Activated T-helper 2 cell treated with anti-CD3 and anti-CD28 coated beads, Interferon-gamma antibody, Interleukin-2, Interleukin-4, amounts not matched to agents 10 μg/mL and 5 μg/mL and 100 μg/mL, durations not matched to agents 14 hours and 24 hours and 36 hours (primary cell): ENCODE measurements at places on chromosomes 16 and 17. TPM values are rescaled to one million over a fixed set of nuclear protein-coding genes. Genes with fewer than 3 reads are reported as not detected.

The PRR14 gene
- 84.0 and 90.5 TPM in 2 replicates for total RNA-seq

The SLC38A8 gene
- 0.28 TPM in 1 of 2 replicates, not detected in the other for total RNA-seq

The PRAC2 gene
- total RNA-seq, result not detected in 2 replicates

The OTOP3 gene
- not detected in 2 replicates for total RNA-seq

The MYH2 gene
- total RNA-seq, result not detected in 2 replicates

The GAST gene
- not detected in 2 replicates for total RNA-seq

The NAA60 gene
- total RNA-seq, result 31.0 and 36.2 TPM in 2 replicates

The ORAI3 gene
- total RNA-seq, result 14.2 and 17.4 TPM in 2 replicates

The SULT1A2 gene
- 0.32 and 0.39 TPM in 2 replicates for total RNA-seq

The MMP15 gene
- 1.3 and 1.9 TPM in 2 replicates for total RNA-seq

DNA sequence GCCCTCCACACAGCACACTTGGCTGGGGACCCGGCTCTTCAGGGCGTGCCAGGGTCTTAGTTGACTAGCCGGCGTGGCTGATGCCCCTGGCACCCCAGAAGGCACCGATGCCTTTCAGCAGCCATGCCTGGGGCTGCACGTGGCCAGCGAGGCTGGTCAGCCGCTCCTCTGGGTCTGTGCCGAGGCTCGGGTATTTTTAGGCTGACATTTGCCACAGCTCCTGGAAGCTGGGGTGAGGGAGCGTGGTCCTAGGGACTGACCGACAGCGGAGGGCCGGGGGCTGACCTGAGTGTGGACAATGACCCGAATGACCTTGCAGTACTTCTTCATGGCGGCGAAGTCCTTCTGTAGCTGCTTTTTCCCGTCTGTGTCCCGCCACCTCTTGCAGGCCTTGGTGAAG, 3.9 kb downstream of the RPL3L start:
- no peak overlapping the region for H3K4me3 ChIP-seq
- DNase-seq, result no peak
- no peaks in the 10 kb centered on the region for H3K27me3 ChIP-seq
- H3K36me3 ChIP-seq, result no peaks in the 10 kb centered on the region

DNA sequence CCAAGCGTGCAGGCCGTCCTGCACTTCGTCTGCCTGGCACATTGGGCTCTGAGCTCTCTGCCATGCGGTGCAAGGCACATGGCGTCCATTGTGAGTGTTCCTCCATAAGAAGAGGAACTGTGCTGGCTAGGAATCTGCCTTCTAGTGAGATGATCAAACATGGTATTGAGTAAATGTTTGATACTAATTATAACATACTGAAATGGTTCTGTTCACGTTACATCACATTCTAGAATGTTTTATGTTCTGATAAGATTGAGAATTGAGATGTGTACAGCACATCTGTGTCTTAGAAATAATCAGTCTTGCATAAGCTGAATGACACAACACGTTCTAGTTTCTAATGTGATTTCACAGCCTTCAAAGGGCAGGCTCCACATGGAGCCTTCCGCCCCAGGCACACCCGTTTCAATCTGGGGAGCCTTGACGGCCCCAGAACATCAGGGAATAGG, 42.9 kb downstream of the USP10 start:
- H3K36me3 ChIP-seq, result peaks cover 46% of the 10 kb centered on the region
- peak overlapping the region; percentile 75 for H3K27ac ChIP-seq
- DNase-seq, result no peak
- H3K27me3 ChIP-seq, result no peaks in the 10 kb centered on the region
- H3K4me1 ChIP-seq, result peaks cover 31% of the 10 kb centered on the region

DNA sequence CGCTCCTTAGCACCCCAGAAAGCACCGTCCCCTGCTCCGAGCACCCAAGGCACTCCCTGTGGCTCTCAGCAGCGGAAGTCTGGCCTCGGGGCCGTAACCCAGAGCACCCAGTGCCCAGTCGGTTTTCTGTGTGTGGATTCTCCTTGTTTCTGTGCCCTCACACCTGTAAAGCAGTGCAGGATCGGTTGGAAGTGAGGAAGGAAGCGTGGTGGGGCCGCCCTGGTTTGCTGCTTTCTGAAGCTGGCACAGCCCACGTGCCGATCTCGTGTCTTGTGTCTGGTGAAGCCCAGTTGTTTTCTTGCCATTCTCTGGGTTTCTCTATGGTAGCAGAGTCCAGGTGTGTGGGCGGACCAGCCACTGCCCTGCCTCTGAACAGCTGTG, 3.7 kb downstream of the ACSF3 start:
- DNase-seq, result no peak
- peak overlapping the region; percentile 94 for H3K27ac ChIP-seq
- peak overlapping the region; percentile 76 for H3K4me3 ChIP-seq
- H3K4me1 ChIP-seq, result peaks cover 60% of the 10 kb centered on the region
- H3K27me3 ChIP-seq, result no peaks in the 10 kb centered on the region

DNA sequence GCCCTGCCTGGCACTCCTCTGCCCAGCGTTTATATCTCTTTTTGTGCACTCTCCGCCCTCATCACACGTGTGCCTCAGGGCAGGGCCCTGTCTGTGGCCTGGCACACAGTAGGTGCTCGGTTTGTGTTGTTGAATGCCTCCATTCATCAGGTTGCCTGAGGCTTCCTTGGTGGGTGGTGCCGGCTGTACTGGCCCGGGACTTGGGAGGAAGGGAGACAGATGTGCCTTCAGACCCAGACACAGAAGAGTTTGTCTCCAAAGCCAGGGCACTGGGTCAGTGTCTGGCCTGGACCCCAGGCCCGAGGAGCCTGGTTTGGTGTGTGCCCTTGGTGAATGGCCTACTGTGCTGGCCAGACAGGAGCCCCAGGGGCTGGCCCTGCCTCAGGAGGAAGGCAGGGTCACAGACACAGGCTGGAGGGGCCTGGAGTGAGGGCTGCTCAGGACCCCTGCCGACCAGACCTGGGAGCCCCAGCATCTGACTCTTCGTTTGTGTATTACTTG, 71.6 kb downstream of the RAI1 start:
- H3K27ac ChIP-seq, result peak overlapping the region; percentile 68
- H3K4me3 ChIP-seq, result peak overlapping the region; percentile 89
- peaks cover 45% of the 10 kb centered on the region for H3K4me1 ChIP-seq
- no peak for DNase-seq
- no peaks in the 10 kb centered on the region for H3K27me3 ChIP-seq

- DNase-seq, result no peak
- H3K4me3 ChIP-seq, result no peak overlapping the region
- H3K36me3 ChIP-seq, result no peaks in the 10 kb centered on the region
- H3K4me1 ChIP-seq, result no peaks in the 10 kb centered on the region
- no peak overlapping the region for H3K27ac ChIP-seq
- H3K27me3 ChIP-seq, result peaks cover 39% of the 10 kb centered on the region
These were observed 72.9 kb upstream of the SMIM36 start for GRCh38 chr17:55584055-55584685.

DNA sequence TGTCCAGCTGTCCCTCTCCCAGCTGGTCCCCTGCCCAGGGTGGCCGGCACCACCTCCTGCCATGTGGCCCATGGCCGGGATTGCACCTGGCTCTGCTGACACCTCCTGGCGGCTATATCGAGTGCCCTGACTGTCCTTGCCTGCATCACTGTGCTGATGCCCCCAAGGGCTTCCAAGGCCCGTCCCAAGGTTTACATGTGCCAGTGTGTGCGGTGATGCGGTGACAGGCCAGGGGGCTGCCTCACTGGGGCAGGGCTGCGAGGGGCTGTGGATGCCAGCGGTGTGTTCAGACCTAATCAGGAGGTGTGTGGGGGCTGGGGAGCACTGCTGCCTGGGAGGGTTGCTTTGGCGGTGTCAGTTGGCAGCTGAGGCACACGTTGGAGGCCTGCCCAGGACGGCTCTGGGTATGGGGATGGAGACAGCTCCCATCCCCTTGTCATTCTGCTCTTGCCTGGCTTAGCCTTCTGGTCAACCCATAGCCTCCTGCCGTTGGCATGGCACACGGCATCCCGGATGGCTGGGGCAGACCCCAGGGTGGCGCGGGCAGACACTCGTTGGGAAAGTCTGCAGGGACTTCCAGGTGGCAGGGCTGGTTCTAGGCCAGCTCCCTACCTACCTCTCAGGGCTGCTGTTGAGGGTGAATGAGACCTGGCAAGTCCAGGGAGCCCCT, 5.5 kb downstream of the MAP2K3 start:
- no peak for DNase-seq
- peaks cover 73% of the 10 kb centered on the region for H3K36me3 ChIP-seq
- peaks cover 32% of the 10 kb centered on the region for H3K4me1 ChIP-seq

- peak; percentile 94 for DNase-seq
- H3K4me3 ChIP-seq, result peak within 1 kb of the TSS; percentile 85
These were observed at the start of gene PDPK1 for GRCh38 chr16:2537451-2538379. Gene PDPK1 (plus strand): TSS chr16:2538021. CDS start chr16:2538113, 92 bp downstream.

DNA sequence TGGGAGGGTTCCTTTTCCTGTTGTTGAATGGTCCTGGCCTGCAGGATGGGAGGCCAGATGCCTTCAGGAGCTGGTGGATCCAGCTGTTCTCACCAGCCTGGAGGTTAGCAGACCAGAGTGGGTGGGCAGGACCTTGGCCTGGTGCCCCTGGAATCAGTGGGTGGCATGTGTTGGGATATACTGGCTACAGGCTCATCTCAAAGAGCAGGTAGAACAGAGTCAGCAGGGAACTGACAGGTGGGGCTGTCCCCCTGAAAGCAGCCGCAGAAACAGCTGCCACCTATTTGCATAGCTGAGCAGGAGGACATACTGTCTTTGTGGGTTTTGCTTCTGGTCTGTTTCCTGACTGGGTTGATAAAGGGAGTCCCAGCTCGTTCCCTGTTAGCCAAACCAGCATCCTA, 144.1 kb downstream of the RAB11FIP4 start:
- H3K4me3 ChIP-seq, result no peak overlapping the region
- H3K27me3 ChIP-seq, result no peaks in the 10 kb centered on the region
- H3K36me3 ChIP-seq, result peaks cover 14% of the 10 kb centered on the region
- no peak overlapping the region for H3K27ac ChIP-seq
- H3K4me1 ChIP-seq, result peaks cover 13% of the 10 kb centered on the region

GRCh38 chr16:20925751-20926150, 25.2 kb downstream of the LYRM1 start:
- no peak for DNase-seq
- H3K4me1 ChIP-seq, result no peaks in the 10 kb centered on the region
- H3K36me3 ChIP-seq, result peaks cover 26% of the 10 kb centered on the region
- no peak overlapping the region for H3K4me3 ChIP-seq
- H3K27ac ChIP-seq, result no peak overlapping the region

GRCh38 chr16:55710466-55710865, 54.7 kb downstream of the SLC6A2 start:
- no peak overlapping the region for H3K27ac ChIP-seq
- H3K36me3 ChIP-seq, result no peaks in the 10 kb centered on the region
- H3K4me3 ChIP-seq, result no peak overlapping the region
- no peaks in the 10 kb centered on the region for H3K4me1 ChIP-seq

DNA sequence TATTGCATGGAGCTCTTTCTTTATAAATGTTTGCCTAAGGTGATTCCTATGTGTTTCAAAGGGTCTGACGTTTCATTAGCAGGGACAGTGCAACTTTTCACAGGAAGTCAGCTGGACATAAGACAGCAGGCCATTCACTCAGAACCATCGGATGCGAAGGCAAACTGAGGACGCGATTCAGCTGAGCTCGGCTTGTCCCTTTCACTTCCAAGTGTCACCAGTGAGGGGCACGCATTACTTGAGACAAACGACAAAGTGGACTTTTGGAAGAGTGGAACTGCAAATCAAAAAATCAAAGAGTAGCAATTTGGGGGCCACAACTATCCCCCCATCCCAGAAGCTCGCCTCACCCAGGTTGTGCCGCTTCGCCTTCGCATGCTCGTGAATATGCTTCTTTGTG, 14.6 kb downstream of the USP22 start:
- H3K27me3 ChIP-seq, result no peaks in the 10 kb centered on the region
- H3K4me3 ChIP-seq, result no peak overlapping the region
- no peak overlapping the region for H3K27ac ChIP-seq
- DNase-seq, result no peak
- peaks cover 65% of the 10 kb centered on the region for H3K36me3 ChIP-seq

DNA sequence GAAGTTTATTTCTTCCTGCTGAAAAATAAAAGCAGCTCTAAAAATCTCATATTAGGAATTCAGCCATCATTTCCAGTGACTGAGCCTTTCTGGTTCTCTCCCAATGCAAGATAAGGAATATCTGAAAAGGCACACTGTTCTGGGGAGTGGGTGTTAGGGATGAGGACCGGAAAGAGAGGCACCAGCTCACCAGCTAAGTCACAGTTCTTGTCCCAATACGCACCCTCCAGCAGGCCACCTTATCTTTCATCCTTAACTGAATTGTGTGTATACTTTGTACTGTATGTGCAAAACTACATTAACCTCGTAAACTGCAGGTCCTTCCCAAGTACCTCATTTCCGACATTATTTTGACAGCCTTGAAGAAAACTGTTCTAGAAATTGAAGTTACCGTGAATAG, 11.0 kb downstream of the AMFR start:
- no peak overlapping the region for H3K4me3 ChIP-seq
- peaks cover 7% of the 10 kb centered on the region for H3K4me1 ChIP-seq
- H3K27ac ChIP-seq, result no peak overlapping the region
- DNase-seq, result no peak

GRCh38 chr17:9307313-9307998, 268.2 kb downstream of the STX8 start:
- H3K4me3 ChIP-seq, result no peak overlapping the region
- H3K36me3 ChIP-seq, result no peaks in the 10 kb centered on the region
- no peaks in the 10 kb centered on the region for H3K27me3 ChIP-seq
- no peak overlapping the region for H3K27ac ChIP-seq

DNA sequence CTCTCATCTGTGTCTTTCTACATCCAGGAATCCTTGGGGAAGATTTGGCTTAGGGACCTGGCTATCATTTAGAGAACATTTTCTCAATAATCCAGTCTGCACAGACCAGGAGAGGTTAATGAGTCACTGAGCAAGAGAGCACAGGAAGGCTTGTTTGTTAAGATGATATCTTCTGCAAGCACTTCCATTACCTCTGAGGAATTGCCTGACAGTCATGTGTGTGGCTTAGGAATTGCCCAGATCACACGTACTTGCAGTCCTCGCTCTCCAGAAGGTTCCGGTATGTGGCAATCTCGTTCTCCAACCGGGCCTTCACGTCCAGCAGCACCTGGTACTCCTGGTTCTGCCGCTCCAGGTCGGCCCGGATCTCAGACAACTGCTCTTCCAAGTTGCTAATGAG, 3.3 kb downstream of the KRT37 start:
- H3K4me3 ChIP-seq, result no peak overlapping the region
- H3K4me1 ChIP-seq, result no peaks in the 10 kb centered on the region
- no peak overlapping the region for H3K27ac ChIP-seq
- H3K36me3 ChIP-seq, result no peaks in the 10 kb centered on the region
- no peak for DNase-seq

GRCh38 chr17:79023886-79024771, at the start of gene C1QTNF1:
Gene C1QTNF1 (plus strand): TSS chr17:79024169. CDS start chr17:79043969, 19,800 bp downstream.
- no peak for DNase-seq
- peak within 1 kb of the TSS; percentile 70 for H3K4me3 ChIP-seq
- peaks cover 54% of the 10 kb centered on the region for H3K27me3 ChIP-seq
- H3K36me3 ChIP-seq, result no peaks in the 10 kb centered on the region

- no peaks in the 10 kb centered on the region for H3K4me1 ChIP-seq
- H3K36me3 ChIP-seq, result no peaks in the 10 kb centered on the region
- no peak overlapping the region for H3K27ac ChIP-seq
- no peak for DNase-seq
- no peaks in the 10 kb centered on the region for H3K27me3 ChIP-seq
These were observed 15.0 kb upstream of the PEMT start for GRCh38 chr17:17606416-17607000.

- peak overlapping the region; percentile 70 for H3K27ac ChIP-seq
- peak overlapping the region; percentile 56 for H3K4me3 ChIP-seq
- no peaks in the 10 kb centered on the region for H3K27me3 ChIP-seq
- DNase-seq, result no peak
- peaks cover 48% of the 10 kb centered on the region for H3K4me1 ChIP-seq
These were observed 3.5 kb upstream of the CDC6 start for GRCh38 chr17:40284085-40284713.
